ENCODE measurements at places on chromosomes 11 and 22.

GRCh38 chr11:113404859-113405430, 17.4 kb downstream of the ANKK1 start:
- DNase-seq: no peak

DNA sequence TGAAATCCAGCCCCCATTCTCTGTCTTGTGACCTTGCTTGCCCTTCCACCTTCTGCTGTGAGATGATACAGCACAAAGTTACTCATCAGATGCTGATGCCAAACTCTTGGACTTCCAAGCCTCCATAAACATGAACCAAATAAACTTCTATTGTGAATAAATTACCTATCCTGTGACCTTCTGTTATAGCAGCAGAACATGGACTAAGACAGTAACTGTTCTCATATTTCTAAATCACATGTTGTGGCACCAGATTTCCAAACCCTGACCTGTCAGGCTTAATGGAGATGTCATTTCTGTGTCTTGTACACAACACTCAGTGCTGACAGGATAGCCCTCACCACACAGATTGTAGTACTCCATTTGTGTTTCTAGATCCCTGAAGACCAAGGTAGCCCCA, 6.0 kb downstream of the SLC22A25 start:
- no peak for DNase-seq

- no peak for DNase-seq
These were observed 47.0 kb upstream of the ALKBH3 start for GRCh38 chr11:43833657-43834073.

GRCh38 chr11:66346476-66347424, 679 bp downstream of the B4GAT1 start:
- DNase-seq: no peak

- no peak for DNase-seq
These were observed 6.6 kb downstream of the NEAT1 start for GRCh38 chr11:65429068-65429681.

GRCh38 chr11:79501707-79502106, 60.9 kb upstream of the TENM4 start:
- no peak for DNase-seq

DNA sequence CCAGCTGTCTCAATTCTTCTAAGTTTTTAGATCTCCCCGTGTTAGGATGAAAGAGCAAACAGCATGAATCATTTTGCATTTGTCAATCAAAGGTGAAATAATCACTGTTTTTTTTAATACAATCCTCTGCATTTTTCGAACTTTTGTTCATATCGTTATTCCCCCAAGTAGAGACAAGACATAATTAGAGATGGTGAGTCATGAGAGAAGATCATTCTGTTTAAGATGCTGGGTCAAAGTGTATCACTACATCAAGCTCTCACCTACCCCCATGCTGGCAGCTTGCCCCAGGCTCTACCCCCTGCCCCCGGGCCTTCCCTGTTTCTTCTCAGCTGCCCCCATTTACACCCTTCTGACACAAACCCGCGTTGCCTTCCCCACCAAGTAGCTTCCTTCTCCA, 30.5 kb upstream of the MYO18B start:
- no peak for DNase-seq

- DNase-seq: no peak
These were observed 3.4 kb downstream of the ROBO3 start for GRCh38 chr11:124868331-124869274.

DNA sequence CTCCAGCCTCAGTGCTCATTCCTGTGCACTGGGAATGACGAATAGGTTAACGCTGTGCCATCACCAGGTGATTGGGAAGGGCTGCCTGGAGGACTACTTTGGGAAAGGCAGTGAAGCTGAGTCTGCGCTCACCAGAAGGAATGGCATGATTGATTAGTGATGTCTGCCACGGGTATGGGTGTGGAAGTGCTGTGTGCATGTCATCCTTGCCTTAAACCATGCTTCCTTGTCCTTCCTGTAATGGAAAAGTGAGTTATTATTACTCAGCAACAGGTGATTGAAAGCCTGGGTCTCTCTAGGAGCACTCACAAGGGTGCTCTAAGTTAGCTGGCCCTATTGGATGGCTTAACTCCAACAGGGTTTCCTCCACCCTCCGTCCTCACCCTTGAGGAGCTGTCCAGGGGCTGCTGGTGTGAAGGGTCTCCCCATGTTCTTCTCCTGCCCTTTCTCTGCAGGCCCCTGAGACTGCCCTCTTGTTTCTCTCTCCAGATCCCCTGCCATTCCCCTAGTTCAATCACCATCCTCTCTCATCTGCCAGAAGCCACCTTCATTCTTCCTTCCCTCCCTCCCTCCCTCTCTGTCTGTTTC, 121.9 kb upstream of the NECTIN1 start:
- DNase-seq: no peak

GRCh38 chr11:444396-445144, 2.8 kb upstream of the ANO9 start:
- no peak for DNase-seq

GRCh38 chr11:128367573-128367972, 219.8 kb downstream of the ETS1 start:
- no peak for DNase-seq

DNA sequence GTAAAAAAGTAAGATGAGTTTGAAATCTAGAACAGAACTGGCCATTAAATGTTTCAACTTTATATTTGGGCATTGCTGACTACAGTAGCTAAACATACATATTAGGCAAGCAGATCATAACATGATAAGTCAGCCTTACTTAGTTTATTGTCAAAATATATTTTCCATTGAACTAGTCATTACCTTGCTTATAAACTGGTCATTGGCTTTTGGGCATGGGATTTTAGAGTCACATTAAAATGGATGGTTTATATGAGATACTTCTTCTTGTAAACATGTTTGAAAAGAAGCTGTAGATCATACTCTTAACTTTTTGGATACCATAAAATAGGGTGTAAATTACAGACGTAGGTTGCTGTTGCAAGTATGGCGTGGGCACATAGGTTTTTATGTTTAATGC, 2.7 kb downstream of the HIPK3 start:
- no peak for DNase-seq

GRCh38 chr22:49046546-49047361, 780.9 kb downstream of the BRD1 start:
- no peak for DNase-seq

DNA sequence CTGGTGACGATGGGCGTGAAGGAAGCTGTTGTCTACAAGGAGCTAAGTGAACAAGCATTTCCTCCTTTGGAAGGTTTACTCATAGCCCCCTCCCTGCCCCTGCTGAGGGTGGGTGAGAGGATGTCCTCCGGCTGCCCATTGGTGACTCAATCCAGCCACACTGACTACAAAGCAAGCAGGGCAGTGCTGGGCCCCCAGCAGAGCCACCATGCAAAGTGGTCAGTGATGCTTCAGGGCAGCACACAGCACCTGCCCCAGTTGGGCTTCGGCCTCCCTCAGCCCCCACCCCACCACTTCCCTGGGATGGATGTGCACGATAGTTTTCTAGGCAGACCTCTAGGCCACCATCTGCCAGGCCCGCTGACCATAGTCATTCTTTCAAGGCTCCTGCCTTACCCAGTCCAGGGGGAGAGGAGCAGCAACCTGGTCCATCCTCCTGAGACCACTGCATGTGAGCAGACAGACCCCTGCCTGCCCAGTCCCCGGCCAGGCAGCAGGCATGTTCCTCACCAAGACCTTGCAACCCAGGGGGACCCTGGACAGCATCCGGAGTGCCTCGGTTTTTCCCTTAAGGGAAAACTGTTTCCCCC, 125.1 kb downstream of the BCR start:
- no peak for DNase-seq

- DNase-seq: no peak
These were observed at the start of gene CST6 for GRCh38 chr11:66011785-66012303. Gene CST6, plus strand, starts transcription at chr11:66012008. Its CDS starts 37 bp downstream, at chr11:66012045.

DNA sequence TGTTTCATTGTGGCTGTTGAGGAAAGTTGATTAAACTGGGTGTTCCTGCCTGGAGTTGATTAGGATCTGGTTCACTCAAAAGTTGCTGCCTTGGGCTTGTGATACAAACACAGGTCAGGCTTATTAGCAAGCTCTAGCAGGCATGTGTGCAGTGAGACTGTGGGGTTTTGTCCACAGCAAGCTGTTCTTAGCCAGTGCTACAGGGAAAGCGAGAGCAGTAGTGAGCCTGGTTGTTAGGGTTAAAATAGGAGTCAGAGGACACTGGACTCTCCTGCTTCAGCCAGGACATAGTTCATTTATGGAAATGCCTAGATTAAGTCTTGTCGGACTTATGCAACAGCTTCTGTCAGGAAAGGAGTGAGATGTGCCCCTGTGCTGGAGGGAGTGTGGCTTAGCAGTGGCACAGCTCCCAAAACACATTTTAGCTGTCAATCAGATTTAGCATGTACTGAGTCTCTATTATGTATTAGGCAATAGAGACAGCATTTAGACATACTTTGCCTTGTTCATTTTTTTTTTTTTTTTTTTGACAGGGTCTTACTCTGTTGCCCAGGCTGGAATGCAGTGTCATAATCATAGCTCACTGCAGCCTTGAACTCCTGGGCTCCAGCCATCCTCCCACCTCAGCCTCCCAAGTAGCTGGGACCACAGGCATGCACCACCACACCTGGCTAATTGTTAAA, 8.7 kb downstream of the SNRPD3 start:
- no peak for DNase-seq

GRCh38 chr22:22714600-22715335, 70.4 kb downstream of the GGTLC2 start:
- peak; percentile 32 for DNase-seq

DNA sequence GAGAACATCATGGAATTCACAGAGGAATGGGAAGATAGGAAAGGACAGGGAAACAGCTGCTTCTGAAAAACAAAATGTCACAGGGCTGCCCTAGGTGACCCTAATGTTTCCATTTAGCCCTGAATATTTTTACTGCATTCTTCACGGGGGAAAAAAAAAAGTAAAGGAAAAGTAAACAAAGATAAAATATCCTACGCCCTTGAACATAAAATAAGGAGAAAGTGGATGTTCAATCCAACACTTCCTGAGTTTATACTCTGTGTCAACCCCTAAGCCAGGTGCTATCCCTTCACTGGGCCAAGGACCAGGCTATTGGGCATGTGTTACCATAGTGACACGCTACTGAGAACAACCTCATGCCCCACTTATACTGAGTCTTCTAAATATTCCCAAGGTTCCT, 84.7 kb downstream of the FAM76B start:
- no peak for DNase-seq

- DNase-seq: no peak
These were observed 69.1 kb downstream of the MTNR1B start for GRCh38 chr11:93038521-93038920.

DNA sequence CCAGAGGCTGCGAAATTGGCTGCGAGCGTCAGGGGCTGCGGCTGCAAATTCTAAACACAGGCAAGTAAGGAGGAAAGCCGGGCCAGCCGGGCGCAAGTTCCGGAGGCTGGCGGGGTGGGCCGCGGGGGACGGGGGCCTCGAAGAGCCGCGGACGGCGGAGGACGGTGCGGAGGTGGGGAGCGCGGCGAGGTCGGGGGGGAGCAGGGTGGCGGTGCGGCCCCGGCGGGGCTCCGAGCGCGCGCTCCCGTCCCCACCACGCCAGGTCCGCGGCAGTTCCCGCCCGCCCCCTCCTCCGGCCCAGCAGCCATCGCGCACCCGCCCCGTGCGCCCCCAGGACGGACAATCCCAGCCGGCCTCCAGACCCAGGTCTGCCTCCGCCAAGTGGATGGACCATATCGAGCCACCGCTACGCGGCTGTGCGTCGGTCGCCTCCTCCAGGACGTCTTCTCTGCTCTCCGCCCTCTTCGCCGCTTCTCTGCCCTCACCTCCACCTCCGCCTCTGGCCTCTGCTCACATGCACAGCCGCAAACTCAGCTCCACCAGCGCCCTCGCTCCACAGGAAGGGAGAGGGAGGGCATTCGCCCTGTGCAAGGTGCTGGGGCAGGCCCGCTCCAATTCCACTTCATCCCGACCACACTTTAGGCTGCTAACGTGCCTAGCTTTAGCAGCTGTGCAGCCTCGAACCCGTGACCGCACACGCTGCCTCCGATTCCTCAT, 7.2 kb downstream of the ELFN2 start:
- no peak for DNase-seq

GRCh38 chr22:18091916-18092526, 14.2 kb downstream of the PEX26 start:
- no peak for DNase-seq

DNA sequence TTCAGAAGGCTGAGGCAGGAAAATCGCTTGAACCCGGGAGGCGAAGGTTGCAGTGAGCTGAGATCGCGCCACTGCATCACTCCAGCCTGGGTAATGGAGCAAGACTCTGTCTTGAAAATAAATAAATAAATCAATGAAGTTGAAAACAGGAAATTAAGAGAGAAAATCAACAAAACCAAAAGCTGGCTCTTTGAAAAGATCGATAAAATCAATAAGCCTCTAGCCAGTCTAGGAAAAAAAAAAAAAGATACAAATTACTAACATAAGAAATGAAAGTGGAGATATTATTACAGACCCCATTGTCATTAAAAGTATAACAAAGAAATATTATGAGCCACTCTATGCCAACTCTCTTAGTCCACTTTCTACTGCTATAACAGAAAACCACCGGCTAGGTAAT, 48.0 kb upstream of the NUP160 start:
- no peak for DNase-seq

DNA sequence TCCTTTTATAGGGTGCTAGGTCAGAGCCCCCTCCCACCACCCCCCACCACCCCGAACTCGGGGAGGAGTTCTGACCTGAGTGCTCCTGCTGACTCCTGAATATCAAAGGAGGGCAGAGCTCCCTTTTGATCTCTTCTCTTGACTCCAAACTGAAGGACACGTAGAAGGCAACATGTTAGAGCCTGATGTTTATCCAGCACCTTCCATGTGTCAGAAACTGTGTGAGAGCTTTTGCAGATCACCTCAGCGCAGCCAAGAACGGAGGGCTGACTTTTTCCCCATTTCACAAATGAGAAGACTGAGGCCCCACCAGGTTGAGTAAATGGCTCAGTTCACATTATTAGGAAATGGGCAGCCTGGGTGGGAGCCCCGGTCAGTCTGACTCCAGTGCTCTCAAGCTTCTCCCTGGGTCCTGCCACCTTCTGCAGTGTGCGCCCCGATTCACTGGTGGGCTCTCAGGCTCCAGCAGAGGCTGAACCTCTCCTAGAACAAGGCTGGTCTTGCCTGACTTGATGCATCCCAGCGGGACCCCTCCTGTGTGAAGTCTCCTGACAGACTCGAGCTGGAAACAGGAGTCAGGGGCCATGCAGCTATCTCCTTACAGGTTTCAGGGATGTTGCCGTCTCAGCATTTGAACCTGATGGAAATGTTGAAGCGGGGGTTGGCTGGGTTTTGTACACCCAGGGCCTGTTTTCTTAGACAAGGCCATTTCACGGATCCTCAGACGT, 98.5 kb downstream of the TSPAN18 start:
- DNase-seq: no peak

- no peak for DNase-seq
These were observed at the start of gene PTPRCAP for GRCh38 chr11:67437082-67437808. Gene PTPRCAP, minus strand, starts transcription at chr11:67437682. Its CDS starts 63 bp downstream, at chr11:67437619.

DNA sequence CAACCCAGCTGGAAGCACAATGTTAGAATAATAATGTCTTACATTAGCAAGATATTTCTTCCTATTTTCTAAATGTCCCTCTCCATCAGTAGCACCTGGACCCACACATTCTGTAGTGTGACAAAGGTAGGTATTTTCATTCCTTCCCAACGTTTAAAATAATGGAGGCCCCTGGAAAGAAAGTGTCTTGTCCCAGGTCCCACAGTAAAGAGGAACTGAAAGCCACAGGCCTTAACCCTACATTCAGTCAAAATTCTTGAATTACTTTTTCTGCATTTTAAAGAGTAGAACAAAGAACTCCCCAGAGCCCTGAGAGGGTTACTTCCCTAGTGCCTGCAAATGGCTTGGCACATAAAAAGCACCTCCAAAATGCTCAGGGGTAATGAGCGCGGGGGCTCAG, 26.3 kb downstream of the OPCML start:
- DNase-seq: no peak

- DNase-seq: no peak
These were observed 229.9 kb downstream of the MN1 start for GRCh38 chr22:27571463-27572277.

- DNase-seq: no peak
These were observed 33.8 kb upstream of the PPARA start for GRCh38 chr22:46116491-46116958.
